Astrocyte (in vitro differentiated cells and primary cell): ENCODE measurements at places on chromosomes 11 and 22.
A peak's percentile ranks its signal among the peaks of the same experiment; 100 is the strongest.

- DNase-seq: no peak
These were observed 35.0 kb downstream of the TPBGL start for GRCh38 chr11:75275581-75275980.

DNA sequence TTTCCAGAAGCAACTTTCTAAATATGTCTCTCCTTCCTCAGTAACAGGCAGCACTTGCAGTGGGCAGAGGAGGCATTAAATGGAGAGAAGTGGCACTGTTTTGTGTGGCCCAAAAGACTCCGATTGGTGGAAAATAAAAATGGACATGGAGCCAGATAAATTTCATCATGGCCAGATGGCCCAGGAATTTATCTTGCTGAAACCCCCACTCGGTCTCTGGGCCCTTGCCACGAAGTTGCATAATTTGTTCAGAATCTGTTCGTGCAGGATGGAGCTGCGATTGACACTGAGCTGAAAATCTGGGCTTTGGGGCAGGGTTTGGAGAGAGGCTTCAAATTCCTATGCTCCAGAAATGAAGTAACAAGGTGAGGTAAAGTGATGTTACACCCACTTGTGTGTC, 65.5 kb downstream of the C11orf91 start:
- DNase-seq: peak; percentile 53

DNA sequence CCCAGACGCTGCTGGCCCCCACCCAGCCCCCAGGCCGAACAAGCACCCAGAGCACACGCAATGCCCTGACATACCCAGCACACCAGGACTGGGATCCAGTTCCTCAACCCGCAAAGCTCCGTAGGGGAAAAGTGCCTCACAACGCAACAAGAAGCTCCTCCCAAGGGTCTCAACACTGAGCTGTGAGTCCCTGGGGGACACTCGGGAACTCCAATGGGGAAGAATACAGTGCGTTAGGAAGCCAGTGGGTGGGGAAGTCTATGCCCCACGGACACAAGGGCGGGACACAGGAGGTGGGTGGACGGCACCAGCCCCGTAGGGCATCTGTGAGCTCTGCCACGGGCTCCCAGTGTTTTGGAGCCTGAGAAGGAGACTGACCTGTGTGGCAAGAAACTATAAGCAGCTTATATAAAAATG, 1.6 kb downstream of the DEAF1 start:
- no peak for DNase-seq

GRCh38 chr11:36349351-36350136, 53.5 kb downstream of the PRR5L start:
- DNase-seq: no peak

GRCh38 chr11:12801976-12802375, 127.8 kb downstream of the TEAD1 start:
- DNase-seq: no peak

GRCh38 chr22:30648825-30649224, 13.2 kb downstream of the SLC35E4 start:
- no peak for DNase-seq

- peak; percentile 83 for DNase-seq
These were observed 130.4 kb downstream of the SLC1A2 start for GRCh38 chr11:35288817-35289541.

DNA sequence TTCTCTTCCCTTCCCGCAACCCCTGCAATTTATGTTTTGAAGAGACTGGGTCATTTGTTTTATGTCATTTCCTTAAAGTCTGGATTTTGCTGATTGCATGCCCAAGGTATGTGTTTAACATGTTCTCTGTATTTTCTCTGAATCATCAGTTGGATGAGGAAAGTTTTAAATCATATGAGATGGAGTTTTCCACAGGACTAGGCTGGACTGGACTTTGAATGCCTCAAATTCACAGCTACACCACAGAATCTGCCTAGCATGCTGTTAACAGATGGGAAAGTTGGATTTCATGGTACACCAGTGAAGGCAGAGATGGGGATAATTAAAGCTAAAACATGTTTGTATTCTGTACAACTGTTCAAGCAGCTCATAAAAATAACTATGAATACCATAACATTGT, 62.6 kb downstream of the CWC15 start:
- DNase-seq: peak; percentile 69
